Left lobe of liver (tissue), 2 donors: ENCODE measurements at places on chromosomes 2 and 18.

GRCh38 chr2:164688896-164689419 lies 67.7 kb upstream of the GRB14 start:
- DNase-seq = no peak

DNA sequence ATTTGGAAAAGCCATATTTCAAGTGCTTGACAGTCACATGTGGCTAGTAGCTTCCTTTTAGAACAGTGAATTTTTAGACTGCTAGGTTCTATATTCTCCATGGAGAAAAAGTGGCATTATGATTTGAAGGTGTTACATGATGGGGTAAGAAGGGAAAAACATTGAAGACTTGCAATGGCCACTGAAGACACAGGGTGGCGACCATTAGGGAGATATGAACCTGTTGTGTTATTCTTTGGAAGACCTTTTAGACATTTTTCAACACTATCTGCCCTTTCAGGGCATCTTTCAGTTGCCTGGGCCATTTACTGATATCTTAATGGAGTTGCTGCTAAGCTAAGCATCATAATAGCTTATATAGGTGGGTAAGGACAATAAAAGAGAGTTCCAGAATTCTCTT lies 1387.2 kb downstream of the SUCLG1 start:
- no peak for DNase-seq

- DNase-seq = no peak
Observed at GRCh38 chr2:6526093-6526824, 339.4 kb downstream of the CMPK2 start.

- DNase-seq = no peak
Observed at GRCh38 chr2:16746833-16747232, 81.2 kb upstream of the CYRIA start.

GRCh38 chr2:189542145-189542882 lies 38.3 kb downstream of the SLC40A1 start:
- DNase-seq = no peak

GRCh38 chr2:98821629-98822135 lies 90.8 kb upstream of the MGAT4A start:
- DNase-seq = no peak

GRCh38 chr2:118123561-118124232 lies 35.4 kb downstream of the INSIG2 start:
- no peak for DNase-seq

- no peak for DNase-seq
Observed at GRCh38 chr2:104804148-104804890, 49.6 kb upstream of the POU3F3 start.

DNA sequence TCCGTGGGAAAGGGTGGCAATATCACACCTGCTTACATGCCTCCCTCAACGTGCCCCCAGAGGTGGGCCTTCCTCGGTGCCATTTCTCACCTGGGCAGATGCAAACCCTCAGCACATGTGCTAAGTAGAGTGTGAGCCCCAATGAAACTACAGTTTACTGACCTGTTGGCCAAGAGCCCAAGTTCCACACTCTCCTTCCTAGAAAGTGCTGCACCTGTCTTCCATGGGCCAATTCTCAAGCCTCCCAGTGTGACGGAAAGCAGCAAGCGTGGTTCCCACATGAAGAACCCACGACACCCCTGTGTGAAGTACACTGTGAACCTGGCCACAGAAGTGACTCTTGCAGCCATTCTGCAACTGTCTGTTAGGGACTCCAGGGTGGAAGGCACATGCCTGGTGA lies 73.7 kb downstream of the UXS1 start:
- no peak for DNase-seq

GRCh38 chr18:80178935-80179818 lies 68.1 kb downstream of the PARD6G start:
- no peak for DNase-seq

DNA sequence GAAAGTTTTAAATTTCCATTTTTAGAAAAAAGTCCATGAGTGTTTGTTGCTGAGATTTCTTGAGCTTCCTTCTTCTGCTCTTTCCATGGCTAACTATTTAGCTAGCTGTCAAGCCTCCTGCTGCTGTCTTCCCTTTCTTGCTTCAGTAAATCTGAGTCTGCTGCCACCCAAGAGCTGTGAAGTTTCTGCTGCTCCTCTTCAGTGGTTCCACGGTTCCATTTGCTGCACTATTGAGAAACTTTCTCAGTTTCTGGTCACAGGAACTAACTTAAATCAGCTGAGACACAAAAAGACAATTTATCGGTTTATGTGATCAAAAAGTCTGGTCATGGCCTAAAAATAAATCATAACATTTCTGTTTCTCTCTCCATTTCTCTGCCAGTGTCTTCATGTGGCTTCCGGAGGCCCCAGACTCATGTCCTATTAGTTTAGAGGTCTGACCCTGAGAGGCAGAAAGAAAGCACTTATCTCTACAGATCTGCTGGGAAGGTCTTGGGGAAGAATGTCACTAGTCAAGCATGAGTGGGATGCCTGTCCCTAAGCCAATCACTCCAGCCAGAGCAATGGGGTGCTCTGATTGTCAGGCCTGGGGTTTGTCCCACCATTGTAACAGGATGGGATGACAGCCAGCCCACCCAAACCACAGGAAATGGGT lies 73.0 kb upstream of the ARL4C start:
- DNase-seq = no peak

GRCh38 chr2:189254268-189254883 lies 74.8 kb upstream of the COL5A2 start:
- DNase-seq = no peak

GRCh38 chr2:177291701-177292100 lies 27.2 kb upstream of the NFE2L2 start:
- DNase-seq = no peak

DNA sequence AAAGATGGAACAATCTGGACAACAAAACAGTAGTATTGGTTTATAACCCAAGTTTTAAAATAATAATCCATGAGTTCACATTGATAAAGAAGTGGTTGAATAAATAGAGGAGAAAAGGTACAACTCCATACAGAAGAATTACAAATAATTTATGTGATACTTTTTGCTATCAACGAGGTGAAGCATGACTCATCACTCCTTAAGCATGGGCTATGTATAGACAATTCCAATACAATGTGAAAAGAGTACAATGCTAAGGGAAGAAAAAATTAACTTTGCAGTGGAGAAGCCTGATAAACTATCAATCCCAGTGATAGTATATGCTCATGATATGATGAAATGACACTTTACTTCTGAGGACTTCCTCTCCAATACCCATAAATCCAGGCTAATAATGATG lies 312.9 kb downstream of the GULP1 start:
- DNase-seq = no peak

- no peak for DNase-seq
Observed at GRCh38 chr2:144827404-144827803, 307.5 kb upstream of the ZEB2 start.

DNA sequence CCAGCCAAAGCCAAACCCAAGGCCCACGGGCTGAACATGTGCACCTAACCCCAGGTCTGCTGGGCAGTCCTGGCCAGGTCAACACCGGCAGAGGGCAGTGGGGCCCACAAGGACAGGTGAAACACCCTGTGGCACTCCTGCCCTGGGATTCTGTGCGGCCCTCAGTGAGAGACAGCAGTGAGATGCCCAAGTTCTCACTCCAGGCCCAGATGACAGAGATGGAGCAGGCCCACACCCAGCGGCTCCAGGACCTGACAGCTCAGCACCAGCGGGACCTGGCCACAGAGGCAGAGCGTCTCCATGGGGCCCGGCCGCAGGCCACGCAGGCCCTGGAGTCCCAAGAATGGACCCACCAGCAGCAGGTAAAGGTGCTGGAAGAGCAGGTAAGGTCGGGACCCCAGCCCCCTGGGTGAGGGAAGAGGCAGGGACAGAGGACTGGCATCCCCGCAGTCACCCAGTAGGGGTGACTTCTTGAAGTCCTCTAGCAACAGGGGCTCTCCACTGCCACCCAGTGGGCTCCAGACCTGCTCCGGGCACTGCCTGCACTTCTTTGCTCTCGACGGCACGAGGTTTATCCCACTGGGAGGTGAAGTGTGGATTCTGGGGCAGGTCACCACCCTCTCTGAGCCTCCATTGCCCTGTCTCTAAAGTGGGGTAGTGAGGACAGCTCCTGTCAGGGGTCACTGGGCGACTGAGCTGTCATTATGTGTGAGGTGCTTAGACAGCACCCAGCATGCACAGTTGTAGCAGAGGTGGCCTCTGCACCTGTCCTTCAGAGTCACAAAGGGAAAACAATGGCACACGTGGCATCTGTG lies 8.8 kb upstream of the SNED1 start:
- peak; percentile 69 for DNase-seq

DNA sequence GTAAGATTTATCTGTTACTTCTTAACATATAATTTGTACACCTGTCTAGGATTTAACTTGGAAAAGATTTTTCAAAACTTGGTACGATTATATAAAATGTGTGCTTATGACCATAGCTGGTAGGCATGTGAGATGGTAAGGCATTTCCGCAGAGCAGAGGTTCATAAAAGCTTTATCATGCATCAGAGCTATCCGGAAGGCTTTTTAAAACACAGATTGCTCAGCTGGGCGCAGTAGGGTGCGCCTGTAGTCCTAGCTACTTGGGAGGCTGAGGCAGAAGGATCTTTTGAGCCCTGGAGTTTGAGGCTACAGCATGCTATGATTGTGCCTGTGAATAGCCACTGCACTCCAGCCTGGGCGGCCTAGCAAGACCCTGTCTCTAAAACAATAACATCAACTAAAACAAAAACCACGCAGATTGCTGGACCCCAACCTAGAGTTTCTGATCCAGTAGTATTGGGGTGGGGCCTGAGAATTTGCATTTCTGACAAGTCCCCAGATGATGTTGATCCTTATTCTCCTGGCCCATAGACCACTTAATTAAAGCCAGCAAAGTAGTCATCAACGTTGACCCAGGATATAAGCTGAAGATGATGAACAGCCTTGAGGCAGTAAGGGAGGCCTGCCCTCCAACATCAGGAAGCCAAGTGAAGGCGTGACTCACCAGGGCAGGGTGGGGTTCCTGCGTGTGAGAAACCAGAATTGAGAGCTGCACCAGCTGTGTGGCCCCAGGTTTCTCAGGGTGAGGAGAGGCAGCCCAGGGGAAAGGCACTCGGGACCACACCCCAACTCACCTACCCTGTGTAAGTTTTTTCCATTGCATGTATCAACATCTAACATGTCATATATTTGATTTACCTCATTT lies 21.6 kb upstream of the SLC20A1 start:
- no peak for DNase-seq

GRCh38 chr2:62466503-62466854 lies 39.5 kb downstream of the TMEM17 start:
- DNase-seq = no peak

DNA sequence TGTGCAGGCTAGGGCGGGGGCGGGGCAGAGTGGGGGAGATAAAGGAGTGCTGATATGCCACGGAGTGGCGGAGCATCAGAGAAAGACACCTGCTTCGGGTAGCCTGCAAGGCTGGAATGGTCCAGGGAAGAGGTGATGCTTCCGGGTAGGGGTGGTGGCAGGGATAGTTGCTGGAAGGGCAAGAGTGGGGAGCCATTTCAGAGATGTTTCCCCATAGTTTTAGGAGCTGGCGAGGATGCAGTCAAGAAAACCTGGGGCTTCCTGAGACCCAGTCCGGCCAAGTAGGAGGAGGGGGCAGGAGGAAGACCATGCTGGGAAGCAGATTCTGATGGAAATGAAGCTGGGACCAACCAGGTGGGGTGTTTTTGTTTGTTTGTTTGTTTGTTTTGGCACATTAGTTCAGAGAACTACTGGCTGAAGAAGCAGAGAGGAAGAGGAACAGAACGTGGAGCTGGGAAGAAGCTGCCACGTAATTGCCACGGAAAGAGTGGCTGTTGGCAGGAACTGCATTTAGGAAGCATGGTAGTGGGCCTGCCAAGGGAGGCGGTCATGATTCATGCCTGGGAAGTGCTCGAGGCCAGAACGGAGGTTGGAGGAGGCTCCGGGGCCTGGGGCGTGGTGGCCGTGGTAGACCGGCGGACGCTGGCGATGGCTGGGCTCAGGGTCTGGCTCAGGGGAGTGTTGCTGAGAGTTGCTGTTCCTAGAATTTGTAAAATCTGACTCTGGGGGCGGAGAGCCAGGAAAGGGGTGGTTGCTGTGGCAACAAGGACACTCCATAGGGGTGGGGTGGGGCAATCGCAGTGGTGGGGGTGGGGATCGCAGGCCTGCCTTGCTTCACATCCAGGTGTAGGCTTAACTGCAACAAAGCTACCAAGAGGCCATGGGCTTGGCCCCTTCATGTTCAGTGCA lies 8.6 kb upstream of the INPP5D start:
- DNase-seq = peak; percentile 36

- no peak for DNase-seq
Observed at GRCh38 chr18:3873211-3873610, 423.2 kb downstream of the TGIF1 start.

- DNase-seq = no peak
Observed at GRCh38 chr18:79718878-79719477, 39.4 kb downstream of the CTDP1 start.

GRCh38 chr2:132478461-132479105 lies 62.0 kb downstream of the GPR39 start:
- no peak for DNase-seq

DNA sequence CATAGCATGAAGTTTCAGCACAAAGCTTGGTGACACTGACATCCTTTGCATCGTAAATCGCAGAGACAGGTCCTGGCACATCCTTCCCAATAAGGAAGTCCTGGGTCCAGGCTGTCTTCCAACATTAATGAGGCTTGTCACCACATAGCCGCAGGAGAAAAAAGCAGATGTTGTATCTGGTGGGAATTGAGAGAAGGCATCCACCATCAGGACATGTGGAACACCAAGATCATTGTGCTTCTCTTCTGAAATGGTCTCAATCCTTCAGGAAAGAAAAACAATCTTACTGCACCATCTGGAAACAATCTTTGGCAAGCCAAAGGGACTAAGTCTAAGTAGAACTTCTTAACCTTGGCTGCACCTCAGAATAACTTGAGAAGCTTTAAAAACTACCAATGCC lies 119.0 kb upstream of the ARHGAP28 start:
- no peak for DNase-seq

GRCh38 chr2:8511868-8512612 lies 169.8 kb upstream of the ID2 start:
- no peak for DNase-seq

GRCh38 chr18:59659508-59660170 lies 37.6 kb downstream of the CCBE1 start:
- DNase-seq = no peak

DNA sequence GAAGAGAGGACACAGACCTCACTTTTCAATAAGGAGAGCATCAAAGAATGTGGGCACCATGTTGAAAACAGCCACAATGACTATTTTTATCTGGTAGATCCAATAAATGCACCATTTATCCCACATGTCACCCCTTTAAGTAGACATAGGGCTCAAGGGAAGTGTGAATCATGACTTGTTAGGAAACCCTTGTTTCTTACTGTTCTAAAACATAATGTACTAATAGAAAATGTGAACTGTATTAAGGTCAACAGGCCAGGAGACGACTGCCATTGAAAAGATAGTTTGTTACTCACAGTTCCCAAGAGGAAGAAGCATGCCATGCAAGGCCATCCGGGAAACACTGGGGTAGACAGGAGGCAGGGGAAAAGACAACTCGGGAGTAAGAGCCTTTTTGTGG lies 137.7 kb downstream of the EN1 start:
- no peak for DNase-seq
